ENCODE measurements at places on chromosomes 7 and 10.

DNA sequence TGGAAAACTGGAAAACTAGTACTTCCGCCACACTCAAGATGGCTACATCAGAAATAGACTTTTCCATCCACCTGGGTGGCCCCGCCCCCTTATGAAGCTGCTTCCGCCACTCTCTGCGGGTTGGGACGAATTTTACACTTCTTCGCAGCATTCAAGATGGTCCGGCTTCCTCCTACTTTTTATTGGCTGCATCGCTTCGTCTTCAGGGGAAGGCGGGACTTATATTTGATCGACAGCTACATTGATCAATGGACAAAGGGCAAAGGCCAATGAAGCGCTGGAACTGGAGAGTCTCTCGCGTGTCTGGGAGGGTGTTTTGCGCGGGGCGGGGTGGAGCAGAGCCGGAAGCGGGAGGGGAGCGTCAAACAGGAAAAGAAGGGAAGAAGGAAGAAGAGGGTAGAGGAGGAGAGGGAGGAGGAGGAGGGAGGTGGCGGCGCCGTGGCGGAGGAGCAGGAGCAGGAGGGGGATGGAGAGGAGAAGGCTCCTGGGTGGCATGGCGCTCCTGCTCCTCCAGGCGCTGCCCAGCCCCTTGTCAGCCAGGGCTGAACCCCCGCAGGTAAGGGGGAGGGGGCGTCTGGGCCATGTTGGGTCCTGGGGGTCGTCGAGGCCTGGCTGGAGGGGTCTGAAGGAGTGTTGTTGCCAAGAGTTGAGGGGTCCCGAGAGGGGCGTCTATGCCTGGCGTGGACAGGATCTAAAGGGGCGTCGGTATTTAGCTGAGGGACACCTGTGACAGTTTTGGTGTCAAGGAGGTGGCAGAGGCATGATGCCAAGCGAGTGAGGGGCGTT is at the start of gene WBP1L:
Gene WBP1L, plus strand, starts transcription at position 361 of the 786 bp plus-strand sequence. Its CDS starts 106 bp downstream, at position 467.
- DNase-seq, result peak; percentile 97

DNA sequence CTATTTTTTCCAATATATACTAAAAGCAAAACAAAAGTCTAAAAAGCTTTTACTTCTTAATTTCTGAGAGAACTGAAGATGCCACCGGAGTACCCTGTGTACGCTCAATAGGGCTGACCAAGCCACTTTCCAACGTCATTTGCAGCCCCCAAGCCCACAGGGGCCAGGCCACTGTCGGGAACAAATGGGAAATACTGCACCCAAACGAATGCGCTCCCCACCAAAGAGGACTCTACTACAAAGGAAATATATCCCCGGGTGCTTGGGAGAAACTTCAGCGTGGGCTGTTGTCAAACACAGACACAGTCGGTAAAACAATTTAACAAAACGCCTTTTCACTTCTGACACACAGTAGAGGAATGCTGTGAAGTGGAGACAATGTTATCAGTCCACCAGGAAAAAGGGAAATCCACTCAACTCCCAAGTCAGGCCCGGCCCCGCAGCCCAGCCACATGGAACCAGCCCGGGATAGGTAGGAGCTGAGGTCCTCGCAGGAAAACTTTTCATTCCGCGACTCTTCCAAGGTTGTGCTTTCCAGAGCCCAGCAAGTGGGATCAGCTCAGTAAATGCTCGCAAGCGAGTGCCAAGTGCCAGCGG is 1.4 kb downstream of the PARD3 start:
- DNase-seq, result no peak

GRCh38 chr10:22801785-22802184 is 87.4 kb upstream of the PIP4K2A start:
- DNase-seq, result no peak

- no peak for DNase-seq
Measured at GRCh38 chr10:91541481-91541880, 91.4 kb downstream of the PPP1R3C start.

GRCh38 chr7:16083931-16084330 is 337.4 kb downstream of the CRPPA start:
- DNase-seq, result no peak
